ENCODE measurements at places on chromosomes 13 and 19.

- no peak for DNase-seq
Measured at GRCh38 chr19:940591-941291, 14.9 kb downstream of the ARID3A start.

DNA sequence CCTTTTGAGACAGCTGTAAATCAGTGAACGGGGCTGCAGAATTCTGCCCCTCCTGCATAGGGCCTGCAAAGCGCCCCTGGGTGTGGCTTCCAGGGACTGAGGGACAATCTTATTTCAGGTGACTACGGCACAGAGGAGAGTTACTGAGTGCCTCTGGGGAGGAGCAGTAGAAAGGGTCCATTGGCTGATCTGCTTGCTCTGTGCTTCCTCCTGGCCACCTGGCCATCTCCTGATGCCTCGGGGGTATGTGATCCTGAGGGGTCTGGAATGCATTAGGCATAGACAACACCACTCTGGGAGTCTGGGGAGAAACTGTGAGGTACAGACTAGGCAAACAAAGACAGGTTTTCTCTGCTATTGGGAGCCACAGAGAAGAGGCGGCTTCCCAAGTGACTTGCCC, 2.8 kb downstream of the KCTD15 start:
- DNase-seq, result no peak

- DNase-seq, result peak; percentile 52
Measured at GRCh38 chr13:35818633-35819067, 312.5 kb downstream of the DCLK1 start.

DNA sequence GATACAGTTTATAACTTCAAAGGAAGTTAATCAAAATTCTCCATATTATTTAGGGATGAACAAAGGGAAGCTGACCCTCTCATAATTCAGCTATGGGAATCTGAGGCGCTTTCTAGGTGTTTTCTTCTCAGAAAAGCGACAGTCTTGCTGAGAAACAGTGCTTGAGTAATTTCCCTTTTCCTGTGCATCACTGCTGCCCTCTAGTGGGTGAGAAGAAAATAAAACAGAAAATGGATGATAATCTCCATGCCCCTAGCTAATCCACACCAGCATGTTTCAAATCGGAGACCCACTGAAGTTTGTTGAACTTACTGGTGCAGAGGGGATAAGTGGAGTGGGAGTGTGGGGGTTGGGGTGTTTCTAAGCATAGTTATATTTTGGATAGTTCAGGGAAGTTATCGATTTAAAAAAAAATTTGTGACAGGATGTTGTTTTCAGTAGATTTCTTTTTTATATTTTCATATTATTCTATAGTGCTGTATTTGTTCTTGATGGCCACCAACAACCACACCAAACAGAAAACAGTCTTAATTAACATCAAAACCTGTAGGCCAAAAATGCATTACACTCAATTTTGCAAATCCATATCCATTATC, 21.4 kb downstream of the LCP1 start:
- peak; percentile 88 for DNase-seq

DNA sequence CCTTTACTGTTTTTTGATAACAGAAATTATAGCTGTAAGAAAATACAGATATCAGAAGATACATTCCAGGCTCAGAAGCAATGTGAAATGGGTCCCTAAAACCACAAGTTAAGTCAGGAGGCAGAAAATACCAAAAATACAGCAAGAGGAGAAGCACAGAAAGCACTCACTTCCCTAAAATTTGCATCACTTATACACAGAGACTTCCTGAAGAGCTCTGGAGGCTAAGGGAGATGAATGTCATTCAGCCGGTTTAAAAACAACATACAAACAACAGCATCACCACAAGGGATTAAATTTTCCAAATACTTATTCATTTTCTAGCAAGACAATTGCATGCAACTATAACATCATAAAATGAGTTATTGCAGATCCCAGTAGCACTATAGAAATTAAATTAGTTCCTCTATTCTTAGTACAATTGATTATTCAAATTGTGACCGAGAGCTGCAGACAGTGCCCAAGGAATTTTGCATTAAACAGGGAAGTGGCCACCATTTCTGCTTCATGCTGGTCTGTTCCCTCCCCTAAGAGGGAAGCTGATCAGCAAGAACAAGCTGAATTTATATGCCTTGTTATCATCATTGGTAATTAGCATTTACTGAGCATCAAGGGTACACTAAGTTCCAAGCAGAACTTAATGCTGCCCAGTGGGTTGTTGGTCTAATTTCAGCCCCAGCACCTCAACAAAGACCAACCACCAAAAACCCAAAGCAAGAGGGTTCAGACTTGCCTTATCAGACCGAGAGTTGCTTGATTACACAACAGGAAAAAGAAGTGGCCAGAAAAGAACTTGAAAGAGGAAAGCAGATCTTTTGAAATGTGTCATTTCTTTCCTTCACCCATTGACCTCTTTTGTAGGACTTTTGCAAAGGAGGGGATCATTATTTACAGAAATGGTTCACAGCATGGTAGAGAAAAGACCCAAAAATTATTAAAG, 140.7 kb downstream of the KCTD12 start:
- DNase-seq, result peak; percentile 78

DNA sequence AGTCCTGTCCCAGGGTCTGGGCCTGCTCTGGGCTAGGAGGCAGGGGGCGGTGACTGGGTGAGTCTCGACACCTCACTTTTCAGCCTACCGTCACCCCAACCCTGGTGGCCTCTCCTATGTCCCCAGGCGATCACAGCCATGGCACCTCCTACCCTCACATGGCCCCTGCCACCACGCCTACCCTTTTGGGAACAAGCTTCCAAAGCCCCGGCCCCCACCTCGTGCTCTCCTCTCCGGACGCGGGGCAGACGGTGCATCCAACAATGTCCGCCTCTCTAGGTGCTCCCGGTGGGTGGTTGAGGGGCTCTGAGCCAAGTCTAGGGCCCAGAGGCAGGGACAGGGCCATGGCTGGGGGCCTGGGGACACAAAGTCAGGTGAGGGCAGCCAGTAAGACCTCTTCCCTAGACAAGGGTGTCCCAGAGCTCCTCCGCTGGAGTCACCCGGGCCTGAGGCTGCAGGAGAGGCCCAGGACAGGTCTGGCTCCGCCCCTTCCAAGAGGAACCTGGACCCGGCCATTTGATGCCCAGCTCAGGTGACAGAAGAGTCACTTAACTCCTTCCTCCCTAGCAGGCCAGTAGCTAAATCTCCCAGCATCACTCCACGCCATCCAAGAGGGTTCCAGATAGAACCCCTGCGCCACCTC, at the start of gene SYNE4:
Gene SYNE4, minus strand, starts transcription at position 478 of the 643 bp plus-strand sequence. Its CDS starts 132 bp downstream, at position 346.
- no peak for DNase-seq

DNA sequence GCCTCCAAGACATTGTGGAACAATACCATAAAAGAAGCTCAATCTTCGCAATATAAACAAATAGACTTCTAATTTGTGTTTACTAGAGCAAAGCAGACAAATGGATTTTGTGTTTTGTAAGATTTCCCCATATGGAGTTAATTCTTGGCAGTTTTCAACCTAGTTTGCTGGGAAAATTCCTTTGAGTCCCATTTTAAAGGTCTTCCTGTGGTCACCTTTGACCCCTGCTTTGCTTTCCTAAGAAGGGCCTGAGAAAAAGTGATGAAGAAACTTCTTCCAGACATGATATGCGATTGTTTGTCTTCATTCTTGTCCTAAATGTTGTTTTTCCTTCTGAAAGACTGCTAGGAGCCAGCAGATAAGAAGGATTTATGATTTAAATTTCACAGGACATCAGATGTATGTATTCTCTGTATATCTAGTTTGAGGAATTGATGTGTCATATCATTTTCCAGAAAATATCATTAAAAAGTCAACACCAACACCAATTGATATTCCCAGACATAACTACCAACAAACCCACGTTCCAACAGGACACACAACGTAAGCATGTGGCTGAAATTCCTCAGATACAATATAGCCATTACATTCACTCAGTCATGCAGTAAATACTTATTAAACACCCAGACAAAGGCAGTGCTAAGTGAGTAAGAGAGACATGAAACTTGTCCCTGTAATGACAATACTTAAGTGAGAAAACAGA, 276.4 kb downstream of the LHFPL6 start:
- no peak for DNase-seq

GRCh38 chr13:27482983-27483382, 32.6 kb upstream of the MTIF3 start:
- peak; percentile 56 for DNase-seq

- DNase-seq, result no peak
Measured at GRCh38 chr13:35764326-35765015, 288.0 kb upstream of the MAB21L1 start.

GRCh38 chr19:16175954-16176353, 2.6 kb upstream of the CIB3 start:
- no peak for DNase-seq

DNA sequence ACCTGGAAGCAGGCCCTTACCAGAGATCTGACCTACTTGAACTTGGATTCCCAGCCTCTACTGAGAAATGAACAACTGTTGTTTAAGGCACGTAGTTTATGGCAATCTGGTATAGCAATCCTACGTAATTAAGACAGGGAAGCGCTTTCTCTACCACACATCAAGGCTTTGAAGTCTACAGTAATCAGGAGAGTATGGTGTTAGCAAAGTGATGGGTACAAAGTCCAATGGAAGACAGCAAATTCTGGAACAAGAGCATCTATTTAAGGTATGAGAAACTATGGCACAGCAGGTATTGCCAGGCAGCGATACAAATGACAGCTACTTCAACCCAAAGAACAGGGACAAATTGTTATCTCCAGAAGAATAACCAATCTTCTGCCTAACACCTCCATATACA, 3.1 kb downstream of the ZNF563 start:
- no peak for DNase-seq

GRCh38 chr19:16070366-16070990, 5.8 kb upstream of the TPM4 start:
- DNase-seq, result peak; percentile 77

DNA sequence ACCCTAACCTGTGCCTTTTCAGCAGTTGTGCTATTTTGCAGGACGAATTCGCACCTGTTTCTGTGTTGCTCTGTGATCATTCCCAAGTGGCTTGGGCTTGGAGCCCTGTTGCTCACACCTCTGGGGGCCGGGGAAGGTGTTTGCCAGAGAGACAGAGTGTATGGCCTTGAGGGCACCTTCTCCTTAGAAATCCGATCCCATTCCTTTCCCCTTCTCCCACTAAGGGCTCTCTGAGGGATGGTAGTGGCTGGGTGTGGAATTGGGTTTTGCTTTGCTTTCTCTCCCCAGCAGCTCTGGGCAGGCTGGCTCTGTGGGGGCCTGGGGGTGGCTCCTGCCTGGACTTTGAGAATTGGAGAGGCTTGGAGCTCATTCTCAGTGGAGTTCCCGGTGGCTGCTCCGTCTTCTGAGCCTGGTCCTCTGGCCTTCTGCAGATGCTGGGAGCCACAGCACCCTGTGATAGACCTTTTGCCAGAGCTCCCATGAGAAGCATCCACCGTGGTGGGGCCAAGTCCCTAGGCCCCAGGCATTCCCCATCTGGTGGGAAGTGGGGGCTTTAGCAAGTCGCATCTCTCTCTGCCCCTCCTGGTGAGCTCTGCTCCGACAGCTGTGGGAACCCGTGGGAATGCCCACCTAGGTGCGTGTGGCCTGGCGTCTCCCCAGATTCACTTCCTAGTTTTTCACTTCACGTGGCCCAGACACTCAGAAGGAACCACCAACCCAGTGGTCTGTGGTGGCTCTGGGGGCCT, 26.1 kb downstream of the ATP11A start:
- no peak for DNase-seq

- peak; percentile 67 for DNase-seq
Measured at GRCh38 chr13:66076417-66076816, 1153.7 kb downstream of the PCDH9 start.

DNA sequence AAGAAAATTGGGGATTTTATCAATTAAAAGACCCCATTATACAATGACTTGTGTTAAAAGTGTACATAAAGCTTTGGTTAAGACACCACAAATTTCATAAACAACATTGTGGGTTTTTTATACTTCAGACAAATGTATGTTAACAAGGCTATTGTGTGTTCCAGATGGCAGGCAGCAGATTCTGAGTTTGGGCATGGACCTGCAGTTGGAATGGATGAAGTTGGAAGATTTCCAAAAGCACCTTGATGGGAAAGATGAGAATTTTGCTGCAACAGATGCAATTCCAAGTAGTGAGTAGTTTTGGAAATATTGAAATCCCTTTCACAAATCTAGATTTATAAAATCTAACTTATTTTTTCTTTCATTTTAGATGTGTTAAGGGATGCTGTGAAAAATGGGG, 25.4 kb downstream of the MPHOSPH8 start:
- DNase-seq, result no peak

GRCh38 chr19:45670670-45671453, 2.8 kb downstream of the GIPR start:
- peak; percentile 27 for DNase-seq

GRCh38 chr13:94712287-94712811, at the start of gene SOX21:
Gene SOX21, minus strand, starts transcription at chr13:94712545. Its CDS starts 496 bp downstream, at chr13:94712049.
- no peak for DNase-seq

- DNase-seq, result no peak
Measured at GRCh38 chr13:35057858-35058257, 115.8 kb downstream of the NBEA start.

DNA sequence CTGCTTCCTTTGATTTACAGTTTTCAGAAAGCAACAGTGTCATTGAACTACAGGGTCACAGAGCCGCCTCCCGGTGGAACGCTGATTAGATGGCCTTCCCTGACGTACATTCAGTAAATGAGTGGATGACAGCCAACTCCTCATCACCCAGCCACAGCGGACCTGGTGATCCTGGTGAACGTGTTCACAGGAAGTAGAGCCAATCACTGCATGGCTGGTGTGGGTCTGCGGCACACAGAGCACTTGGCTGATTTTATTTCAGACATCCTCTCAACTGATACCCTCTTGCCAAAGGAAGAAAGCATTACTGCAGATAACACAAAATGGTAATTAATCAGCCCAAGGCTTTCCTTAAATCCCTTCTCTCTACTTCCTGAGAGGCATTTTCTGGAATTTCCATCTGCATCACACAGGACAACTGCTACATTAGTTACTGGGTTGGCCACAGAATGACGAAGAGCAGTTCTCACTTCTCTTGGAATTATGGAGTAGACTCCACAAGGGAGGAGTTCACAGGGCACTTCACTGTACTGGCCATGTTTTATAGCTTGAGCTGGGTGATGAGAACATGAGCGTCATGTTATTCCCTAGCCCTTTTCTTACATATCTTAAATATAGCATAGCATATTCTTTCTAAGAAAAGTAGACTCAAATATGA, 84.0 kb upstream of the SLC7A1 start:
- DNase-seq, result no peak

DNA sequence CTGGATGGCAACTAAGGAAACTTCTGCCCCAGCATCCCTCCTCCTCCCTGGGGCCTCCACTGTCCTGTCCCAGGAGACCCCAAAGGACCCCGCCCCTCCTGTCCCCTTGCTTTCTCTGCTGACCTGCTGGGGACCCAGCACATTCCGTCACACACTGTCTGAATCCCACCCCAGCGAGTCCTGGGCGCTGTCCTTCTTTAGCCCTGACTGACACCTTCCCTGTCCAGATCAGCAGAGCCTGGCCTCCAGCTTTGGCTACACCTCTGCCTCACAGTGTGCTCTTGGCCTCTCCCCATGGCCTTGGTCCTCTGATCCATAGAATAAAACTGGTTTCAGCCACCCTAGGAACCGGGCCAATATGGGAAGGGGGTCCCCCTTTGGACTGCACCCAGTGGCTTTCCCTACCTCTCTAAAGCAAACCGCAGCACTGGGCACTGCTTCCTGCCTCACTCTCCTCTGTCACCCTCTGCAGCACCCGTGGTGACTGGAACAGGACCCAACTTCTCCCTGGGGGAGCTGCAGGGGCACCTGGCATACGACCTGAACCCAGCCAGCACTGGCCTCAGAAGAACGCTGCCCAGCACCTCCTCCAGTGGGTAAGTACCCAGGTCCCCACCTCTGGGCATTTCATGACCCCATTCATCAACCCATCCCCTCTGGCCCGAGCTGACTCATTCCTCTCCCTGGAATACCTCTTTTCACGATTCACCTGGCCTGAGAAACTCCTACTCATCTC, 46.4 kb downstream of the SMIM24 start:
- no peak for DNase-seq

Data from NB4 (cell line).